ENCODE measurements at places on chromosomes 2 and 18.

DNA sequence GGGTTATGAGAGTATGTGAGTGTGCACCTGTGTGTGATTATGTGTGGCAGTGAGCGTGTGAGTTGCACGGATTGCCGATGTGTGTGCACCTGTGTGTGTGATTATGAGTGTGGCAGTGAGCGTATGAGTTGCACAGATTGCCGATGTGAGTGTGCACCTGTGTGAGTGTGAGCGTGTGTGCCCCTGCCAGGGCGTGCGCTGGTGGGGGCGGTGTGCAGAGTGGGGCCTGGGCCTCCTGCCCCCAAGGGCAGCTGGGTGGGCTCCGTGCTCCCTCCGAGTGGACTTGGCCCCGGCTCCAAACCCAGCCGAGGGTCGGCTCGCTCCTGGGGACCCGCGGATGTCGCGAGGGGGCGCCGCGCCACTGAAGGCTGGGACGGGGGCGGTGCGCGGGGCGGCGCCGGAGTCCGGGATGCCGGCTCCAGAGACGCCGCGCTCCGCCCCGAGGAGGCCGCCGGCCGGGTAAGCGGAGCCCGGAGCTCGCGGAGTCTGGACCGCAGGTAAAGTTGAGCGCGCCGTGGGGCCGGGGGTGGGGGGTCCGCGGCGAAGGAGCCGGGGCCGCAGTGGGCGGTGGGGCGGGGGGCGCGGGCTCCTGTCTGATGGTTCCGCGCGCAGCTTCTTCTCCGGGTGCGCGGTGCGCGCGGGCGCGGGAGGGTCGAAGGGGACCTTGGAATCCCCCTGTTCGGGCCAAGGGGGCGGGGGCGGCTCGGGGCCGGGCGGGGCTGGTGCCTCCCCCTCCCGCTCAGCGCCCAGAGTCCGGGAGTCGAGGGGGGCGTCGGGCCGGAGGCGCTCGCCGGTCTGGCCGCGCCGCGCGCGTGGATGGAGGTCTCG, at the start of gene KCNG2:
KCNG2 (plus strand) TSS at position 421 of the 828 bp plus-strand sequence. CDS start 65,730 bp downstream, outside the sequence.
- no peak for DNase-seq

DNA sequence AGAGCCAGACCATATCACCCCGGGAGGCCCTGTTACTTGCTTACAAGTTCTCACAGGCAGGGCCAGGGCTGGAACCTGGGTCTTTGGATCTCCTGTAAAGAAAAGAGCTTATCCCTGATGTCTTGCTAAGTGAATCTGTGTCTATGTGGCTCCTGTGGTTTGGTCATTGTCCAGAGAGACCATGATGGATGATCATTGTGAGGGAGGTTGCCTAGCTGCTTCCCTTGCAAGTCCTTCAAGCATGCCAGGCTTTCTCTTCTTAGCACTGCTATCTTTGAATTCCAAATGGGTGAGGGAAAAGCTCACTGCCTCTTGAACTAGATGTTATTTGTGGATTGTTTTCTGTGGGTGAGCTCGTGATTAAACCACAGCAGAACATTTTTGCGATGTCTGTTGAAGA, 151.6 kb downstream of the FSHR start:
- no peak for DNase-seq

DNA sequence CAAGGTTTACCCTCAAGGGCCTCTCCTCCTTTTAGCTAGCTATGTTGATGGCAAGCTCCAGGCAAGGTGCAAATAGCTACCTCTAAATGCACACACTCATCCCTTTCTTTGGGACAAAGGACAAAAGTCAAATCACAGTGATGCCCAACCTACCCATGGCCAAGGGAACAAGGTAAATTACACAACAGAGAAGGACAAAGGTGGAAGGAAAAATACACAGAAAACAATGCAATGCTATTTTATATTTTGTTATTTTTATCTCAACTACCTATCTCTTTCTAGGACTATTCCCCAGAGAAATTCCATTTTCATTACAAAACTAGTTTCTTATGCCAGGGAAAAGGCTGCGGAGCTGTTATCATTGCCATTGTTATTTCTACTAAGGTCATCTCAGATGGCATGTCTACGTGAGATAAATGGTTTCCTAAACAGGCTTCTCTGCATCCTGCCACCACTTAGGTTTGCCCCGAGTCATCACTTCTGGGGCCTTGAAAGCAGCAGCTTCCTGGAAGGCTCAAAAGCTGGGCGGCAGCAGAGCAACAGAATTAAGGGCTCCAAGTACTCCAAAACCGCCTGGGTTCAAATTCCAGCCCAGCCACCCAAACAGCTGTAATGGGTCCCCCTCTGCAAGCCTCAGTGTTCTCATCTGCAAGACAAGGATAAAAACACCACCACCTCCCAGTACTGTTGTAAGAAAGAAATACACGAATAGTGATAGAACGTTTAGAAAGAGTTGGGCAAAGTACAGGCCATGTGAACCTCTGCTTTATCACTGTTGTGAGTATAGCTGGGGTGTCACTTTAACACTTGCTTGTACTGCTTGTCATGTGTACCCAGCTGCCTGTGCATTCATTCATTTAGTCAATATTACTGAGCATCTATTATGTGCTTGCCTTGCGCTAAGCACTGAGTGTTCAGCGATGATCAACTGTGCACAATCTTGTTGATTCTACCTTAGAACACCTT, 20.9 kb downstream of the BCL2 start:
- DNase-seq = no peak

DNA sequence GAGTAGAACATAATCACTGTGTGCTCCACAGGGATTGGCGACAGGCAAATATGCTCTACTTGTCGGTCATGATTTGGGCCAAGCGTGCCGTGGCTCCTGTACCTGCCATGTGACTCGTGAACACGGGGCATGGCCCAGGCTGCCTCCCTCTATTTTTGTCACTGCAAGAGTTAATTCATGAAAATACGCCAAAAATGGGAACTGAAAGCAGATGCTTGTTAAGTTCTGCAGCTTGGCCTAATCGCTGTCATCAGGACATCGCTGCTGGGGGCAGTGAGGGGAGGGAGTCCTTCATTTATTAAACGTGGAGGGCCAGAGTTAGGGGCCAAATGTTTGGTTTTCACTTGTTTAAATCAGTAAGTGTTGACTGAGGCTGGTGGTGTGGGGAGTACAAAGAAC, 177.8 kb downstream of the BCL2 start:
- DNase-seq = no peak

DNA sequence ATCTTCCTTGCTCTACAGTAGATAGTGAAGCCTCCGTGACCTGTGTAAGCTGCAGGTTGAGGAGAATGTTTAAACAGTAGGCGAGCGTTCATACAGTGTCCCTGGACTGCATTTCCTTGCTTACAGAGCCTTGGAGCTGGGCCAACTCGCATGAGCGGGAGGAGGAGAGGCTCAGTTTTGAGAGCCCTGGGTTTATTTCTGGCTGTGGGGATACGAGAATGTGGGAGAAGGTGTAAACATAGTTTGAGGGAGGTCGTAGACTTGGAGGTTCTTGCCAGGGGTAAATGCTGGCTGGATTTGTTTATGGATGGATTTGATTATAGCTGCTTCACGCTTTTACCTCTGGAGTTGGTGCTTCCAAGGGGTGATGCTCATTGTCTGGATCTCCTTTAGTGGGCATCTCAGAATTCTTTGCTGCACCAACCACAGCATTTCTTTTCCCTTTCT, 20.8 kb downstream of the CRIM1 start:
- no peak for DNase-seq

- no peak for DNase-seq
These were observed 139.4 kb upstream of the SIX3 start for GRCh38 chr2:44801841-44802776.

DNA sequence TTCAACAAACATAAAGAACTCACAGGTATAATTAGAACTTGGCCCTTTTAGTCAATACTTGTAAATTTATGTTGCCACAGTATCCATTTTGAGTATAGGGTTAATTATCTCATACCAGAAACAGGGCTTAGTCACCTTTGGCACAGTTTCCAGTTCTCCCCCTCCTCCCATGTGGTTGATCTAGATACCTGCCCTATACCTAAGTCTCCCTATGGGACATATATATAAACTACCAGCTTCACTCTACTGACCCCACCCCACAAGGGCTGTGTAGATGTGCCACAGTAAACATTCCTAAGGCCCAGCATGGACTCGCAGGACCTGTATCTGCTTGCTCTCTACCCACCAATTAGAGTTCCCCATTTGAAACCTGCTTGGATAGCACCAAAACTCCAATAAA, 371.7 kb upstream of the RND3 start:
- no peak for DNase-seq

- no peak for DNase-seq
These were observed 355.2 kb downstream of the CMPK2 start for GRCh38 chr2:6510532-6510931.

DNA sequence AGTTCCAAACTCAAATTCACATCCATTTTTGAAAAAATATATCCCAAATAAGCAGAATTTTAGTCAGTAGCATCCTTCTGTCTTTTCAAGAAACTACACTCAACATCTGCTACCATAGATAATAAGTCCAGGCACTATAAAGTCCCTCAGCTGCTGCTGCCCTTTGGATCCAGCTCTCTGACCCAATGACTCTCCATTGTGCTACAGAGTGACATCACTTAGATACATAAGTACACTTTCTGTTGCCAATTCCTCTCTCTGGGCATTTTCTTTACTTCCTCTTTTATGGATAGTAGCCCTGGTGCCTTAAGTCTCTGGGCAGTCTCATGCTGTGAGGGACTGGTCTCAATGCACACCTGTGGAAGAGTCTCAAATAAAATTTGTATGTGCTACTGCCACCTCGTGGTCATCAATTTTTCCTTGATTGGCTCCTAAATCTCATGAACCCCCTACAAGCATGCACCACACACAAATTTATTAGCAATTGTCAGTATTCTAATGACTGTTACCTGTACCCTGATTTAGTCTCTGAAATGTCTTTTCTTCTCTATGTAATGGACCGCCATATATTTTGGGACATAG, 219.2 kb downstream of the LRP1B start:
- no peak for DNase-seq

DNA sequence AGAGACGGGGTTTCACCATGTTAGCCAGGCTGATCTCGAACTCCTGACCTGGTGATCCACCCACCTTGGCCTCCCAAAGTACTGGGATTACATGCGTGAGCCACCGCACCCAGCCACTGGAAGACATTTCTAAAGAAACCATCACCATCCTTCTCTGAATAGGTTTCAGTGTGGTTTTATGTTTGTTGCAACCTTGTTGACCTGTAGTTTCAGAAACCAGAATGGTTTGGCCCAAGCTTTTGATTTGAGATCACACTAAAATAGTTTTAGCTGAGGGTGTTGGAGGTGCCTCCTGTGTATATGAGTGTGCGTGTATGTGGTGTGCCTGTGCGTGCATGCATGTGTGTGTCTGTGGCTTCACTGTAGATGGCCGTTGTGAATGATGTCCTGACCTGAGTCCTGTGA, 26.2 kb downstream of the INPP4A start:
- no peak for DNase-seq

- no peak for DNase-seq
These were observed 443.2 kb upstream of the ID2 start for GRCh38 chr2:8238521-8239230.

- DNase-seq = no peak
These were observed 523 bp upstream of the ALMS1 start for GRCh38 chr2:73385123-73385503.

DNA sequence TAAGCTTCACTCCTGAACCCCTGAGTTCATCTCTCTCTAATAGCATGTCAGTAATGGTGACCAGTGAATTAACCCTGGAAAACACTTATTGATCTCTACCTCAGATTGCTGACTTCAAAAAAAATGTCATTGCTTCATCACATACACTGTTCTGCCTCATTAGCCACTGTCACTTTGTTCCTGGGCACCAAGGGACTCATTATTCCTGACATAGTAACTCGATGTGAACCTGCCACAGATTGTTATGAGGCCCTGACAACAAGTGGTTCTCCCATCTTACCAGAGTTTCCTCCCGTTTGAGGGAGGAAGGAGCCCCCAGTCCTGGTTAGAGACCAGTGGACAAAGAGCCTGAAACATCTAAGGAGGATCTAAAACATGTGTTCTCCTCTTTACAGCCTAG, 403.3 kb upstream of the SMIM21 start:
- no peak for DNase-seq

DNA sequence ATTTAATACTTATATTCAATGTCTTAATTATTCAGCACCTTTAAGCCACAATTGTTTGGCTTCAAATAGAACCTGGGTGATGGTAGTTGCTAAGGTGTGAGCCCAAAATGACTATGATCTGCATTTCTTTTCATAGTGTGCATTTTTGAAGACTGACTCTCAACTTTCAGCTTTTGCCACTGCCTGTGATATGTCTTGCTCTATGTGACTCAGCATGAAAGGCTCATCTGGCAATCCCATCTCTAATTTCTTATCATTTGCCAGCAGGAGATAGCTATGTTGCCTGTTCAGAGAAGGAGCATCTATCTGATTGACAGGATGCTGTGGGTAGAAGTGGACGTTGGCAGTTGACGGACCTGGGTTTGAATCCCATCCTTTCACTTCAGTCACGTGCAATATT, 34.5 kb upstream of the CCDC93 start:
- no peak for DNase-seq

GRCh38 chr2:131027566-131028528, 65.4 kb downstream of the FAM168B start:
- DNase-seq = no peak

- DNase-seq = no peak
These were observed 146.5 kb downstream of the NETO1 start for GRCh38 chr18:72721330-72721729.

DNA sequence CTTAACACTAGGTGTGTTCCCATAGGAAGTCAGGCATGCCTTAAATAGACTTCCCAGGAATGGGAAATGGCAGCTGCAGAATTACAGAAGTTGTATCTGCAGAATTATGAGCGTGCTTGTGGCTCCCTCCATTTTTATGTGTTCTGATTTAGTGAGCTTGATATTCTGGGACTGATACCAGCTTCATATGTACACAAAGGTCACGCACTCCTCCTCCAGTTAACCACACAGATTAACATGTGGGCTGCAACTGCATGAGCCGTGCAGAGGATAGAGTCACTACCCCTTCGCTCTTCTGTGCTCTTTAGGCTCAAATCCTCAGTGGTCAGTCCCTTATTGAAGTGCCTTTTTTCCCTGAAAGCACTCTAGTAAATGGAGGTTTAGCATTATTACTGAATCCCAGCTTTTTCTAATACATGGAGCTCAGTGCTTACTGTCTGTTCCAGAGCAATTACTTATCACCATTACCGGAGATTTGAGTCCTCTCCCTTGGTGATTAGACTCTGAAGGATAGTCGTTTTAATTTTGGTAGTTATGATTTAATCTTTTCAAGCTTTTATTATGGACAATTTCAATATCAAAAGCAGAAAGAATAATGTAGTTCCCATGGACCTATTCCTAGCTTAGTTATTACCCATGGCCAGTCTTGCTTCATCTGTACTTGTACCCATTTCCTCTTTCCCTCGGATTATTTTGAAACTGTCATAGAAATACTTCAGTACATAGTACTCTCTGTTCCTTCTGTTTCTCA, 238.3 kb downstream of the PRKCE start:
- no peak for DNase-seq

DNA sequence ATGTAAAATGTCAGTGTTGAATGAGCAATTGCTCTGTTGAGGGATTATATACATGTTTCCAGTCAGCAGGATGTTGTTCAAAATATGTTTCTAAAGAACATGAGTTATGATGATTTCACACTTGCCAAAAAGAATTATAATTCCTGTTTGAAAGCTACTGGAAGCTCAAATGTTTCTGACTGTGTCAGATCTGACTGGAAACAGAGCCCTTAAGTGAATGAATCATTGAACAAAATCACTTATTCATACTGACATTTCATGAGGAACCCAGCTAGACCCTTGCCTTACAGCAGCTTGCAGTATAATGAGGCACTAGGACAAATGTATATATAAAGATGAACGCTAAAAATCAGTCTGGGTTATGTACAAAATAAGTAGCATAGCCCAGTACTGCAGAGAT, 35.4 kb upstream of the ITGAV start:
- DNase-seq = no peak

All from skeletal muscle cell (primary cell).